ENCODE measurements at places on chromosomes 16 and 17.

- no peak for DNase-seq
Measured at GRCh38 chr16:27149986-27150385, 53.3 kb upstream of the KDM8 start.

GRCh38 chr17:65334406-65334805, 197.2 kb downstream of the RGS9 start:
- DNase-seq: no peak

- no peak for DNase-seq
Measured at GRCh38 chr17:82980632-82981031, 98.8 kb upstream of the METRNL start.

GRCh38 chr17:14461227-14461548, 160.3 kb downstream of the HS3ST3B1 start:
- no peak for DNase-seq

DNA sequence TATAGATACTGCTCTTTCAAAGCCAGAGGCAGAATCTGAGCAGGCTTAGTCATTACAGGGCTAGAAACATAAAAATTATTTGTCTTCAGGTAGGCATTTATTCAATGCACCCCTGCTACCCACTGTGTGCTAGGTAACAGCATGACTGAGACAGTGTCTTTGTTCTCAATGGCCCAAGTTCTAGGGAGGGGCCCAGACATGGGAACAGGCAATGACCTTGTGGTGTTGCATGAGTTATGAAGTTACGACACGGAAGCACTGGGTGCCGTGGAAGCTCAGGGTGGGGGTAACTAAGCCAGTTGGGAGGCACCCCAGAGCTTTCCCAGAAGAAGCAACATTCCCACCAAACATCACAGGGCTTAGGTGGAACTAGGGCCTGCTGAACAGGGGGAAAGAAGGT, 87.0 kb downstream of the CPPED1 start:
- no peak for DNase-seq

- DNase-seq: no peak
Measured at GRCh38 chr16:21179126-21179982, 20.9 kb downstream of the LDAF1 start.

DNA sequence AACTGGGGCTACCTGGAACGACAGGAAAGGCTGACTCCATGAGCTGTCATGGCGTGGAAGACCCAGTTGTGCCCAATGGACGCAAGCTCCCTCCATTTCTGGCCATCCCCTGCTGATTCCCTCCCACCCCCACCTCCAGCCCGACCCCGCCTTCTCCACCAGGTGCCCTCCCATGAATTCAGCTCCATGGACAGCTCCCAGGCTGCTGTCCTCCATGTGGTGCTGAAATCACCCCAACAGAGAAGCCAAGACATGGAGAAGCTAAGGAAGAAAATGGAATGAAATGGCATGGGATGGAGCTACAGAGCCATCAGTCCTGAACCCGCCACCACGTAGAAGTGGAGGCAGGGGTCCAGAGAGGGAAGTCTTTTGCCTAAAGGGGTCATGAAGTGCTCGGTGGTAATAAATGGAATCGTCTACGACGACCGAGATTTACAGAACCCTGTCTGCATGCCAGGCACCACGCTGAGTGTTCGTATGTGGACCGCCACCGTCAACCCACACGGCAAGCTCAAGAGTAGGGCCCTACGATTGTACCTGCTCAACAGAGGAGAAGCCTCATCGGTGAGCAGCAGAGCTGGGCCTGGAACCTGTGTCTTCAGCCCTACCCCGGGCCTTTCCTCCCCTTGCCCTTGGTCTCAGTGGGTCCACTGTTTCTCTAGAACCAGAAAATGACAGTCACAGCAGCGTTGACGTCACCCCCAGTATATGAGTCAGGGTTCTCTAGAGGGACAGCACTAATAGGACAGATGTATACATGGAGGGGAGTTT, 9.3 kb upstream of the ZC3H18 start:
- DNase-seq: no peak

- DNase-seq: no peak
Measured at GRCh38 chr17:14310605-14311004, 9.7 kb downstream of the HS3ST3B1 start.

DNA sequence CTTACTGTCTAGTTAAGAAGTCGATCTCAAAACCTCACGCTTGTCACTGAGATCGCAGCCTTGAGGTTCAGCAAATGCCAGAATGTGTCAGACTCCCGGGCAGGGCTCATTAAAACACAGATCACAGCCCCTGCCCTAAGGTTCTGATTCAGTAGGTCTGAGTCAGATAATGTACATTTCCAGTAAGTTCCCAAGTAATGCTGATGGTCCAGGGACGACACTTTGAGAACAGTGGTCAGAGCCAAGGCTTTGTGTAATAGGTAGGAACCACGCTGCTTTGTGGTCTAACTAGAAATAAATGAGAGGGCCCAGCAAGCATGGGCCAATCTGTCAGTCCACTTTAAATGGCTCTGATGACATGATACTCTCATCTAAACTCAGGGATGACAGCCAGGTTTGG, 228.6 kb downstream of the ZFHX3 start:
- no peak for DNase-seq

DNA sequence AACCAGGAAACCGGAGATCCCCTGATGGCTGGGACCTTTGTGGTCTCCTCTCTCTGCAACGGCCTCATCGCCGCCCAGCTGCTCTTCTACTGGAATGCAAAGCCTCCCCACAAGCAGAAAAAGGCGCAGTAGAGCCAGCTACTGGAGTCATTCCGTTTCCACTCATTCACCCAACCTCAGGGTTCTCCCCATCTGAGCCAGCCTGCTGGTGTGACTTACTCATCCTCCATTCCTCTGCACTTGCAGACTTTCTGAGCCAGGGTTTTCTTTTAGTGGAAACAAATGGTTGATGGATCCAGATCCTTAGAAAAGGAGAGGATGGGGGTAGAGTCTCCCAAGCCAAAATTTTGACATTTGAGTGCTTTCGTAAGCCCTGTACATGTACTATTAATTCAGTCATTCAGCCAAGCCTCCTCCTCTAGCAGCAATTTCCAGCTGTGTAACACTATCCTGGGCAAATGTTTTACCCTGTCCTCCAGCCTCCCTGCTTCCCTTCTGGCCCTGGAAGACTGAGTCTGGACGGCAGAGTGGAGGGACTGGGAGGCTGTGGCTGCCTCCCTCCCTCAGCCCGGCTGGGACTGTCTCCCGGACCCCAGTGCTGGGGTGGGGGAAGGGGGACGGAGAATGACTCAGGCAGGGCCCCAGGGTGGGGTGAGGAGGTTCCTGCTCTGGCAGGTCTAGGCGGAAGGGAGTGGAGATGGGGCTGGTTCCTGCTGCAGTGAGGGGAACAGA, 2.3 kb downstream of the SOX15 start:
- no peak for DNase-seq

DNA sequence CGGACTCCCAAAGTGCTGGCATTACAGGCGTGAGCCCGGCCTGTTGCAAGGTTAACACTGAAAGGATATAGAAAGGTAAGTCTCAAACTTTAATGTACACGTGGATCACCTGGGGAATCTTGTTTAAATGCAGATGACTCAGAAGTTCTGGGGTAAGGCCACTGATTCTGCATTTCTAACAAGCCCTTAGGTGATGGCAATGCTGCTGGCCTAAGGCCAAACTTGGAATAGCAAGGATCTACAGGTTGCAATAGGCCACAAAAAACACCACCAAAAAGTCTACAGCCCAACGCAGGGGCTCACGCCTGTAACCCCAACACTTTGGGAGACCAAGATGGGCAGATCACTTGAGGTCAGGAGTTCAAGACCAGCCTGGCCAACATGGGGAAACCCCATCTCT, 4.2 kb downstream of the CMTM4 start:
- DNase-seq: no peak

GRCh38 chr17:45168991-45169752, 7.5 kb downstream of the HEXIM2 start:
- no peak for DNase-seq

DNA sequence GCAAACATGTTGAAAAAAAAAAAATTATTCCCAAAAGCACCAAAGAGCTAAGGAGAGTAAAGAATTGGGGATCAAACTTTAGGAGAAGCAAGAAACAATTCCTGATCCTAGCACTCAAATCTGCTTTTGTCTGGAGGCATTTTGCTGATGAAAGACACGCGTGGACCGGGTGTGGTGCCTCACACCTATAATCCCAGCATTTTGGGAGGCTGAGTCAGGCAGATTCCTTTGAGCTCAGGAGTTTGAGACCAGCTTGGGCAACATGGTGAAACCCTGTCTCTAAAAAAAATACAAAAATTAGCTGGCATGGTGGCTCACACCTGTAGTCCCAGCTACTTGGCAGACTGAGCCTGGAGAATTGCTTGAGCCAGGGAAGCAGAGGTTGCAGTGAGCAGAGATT, 35.4 kb downstream of the ZFP90 start:
- no peak for DNase-seq

DNA sequence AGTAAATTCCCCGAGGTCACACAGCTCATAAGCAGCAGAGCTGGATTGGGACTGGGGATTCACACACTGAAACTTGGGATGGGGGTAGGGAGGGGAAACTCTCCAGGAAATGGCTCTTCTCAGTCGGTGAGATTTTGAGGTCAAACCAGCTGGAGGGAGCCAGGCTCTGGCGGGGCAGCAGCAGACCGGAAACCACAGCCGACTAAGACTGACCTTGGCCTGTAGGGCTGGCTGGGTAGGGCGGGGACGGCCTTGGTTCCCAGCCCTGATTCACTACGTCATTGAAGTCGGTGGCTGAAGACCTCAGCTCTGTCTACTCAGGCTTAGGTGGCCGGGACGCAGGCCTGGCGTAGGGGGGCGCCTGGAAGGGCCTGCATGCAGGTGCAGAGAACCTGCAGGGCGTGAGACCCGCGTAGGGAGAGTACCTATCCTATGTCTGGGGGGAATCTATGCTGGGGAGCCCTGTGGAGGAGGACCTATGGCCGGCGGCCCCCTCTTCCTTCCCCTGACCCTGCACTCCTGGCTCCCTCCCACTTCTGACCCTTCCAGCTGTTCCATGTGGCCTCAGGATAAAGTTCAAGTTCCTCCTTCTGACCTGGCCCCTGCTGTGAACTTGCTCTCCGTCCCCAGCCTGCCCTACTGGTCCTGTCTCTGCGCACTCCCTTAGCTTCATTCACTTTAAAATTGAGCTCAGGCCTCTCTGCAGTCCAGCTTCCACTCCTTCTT, 11.9 kb upstream of the SLC4A1 start:
- DNase-seq: peak; percentile 75
